SK-N-DZ (cell line): ENCODE measurements at places on chromosomes 13 and 19.

DNA sequence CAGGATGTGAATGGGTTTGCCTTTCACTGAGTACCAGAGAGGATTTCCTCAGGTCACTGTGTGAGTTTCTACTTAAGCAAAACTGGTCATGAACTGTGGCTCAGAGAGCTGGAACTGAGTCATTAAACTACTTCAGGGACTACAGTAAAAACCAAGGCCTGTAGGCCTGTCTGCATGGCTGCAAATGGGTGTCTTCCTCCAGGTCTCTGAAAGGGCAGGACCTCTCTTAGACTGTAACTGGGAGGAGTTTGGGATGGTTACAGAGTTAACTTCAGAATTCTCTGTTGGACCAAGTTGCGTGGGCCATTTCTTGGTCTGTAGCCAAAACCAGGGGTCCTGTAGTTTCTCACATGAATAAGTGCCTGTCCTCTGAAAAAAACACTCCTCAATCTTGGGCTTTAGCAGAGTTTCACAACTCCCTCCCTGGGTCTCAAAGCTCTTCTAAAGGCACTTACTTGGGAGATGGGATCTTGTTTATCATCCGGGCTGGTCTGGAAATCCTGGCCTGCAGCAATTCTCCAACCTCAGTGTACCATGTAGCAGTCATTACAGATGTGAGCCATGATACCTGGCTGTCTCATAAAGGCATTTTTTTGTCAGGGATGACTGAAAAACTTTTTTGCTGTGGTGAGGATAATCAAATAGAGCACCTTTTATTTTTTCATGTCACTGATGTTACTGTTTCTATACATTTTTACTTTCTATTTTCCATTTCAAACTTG, 19.7 kb downstream of the ZNF714 start:
- DNase-seq: no peak

GRCh38 chr19:46599716-46600373, 1.3 kb upstream of the CALM3 start:
- DNase-seq: no peak

GRCh38 chr13:47087841-47088240, 191.0 kb upstream of the HTR2A start:
- DNase-seq: no peak

GRCh38 chr19:4776436-4777211, 14.9 kb upstream of the FEM1A start:
- DNase-seq: no peak

GRCh38 chr19:39304701-39305571, 8.7 kb downstream of the IFNL1 start:
- no peak for DNase-seq

DNA sequence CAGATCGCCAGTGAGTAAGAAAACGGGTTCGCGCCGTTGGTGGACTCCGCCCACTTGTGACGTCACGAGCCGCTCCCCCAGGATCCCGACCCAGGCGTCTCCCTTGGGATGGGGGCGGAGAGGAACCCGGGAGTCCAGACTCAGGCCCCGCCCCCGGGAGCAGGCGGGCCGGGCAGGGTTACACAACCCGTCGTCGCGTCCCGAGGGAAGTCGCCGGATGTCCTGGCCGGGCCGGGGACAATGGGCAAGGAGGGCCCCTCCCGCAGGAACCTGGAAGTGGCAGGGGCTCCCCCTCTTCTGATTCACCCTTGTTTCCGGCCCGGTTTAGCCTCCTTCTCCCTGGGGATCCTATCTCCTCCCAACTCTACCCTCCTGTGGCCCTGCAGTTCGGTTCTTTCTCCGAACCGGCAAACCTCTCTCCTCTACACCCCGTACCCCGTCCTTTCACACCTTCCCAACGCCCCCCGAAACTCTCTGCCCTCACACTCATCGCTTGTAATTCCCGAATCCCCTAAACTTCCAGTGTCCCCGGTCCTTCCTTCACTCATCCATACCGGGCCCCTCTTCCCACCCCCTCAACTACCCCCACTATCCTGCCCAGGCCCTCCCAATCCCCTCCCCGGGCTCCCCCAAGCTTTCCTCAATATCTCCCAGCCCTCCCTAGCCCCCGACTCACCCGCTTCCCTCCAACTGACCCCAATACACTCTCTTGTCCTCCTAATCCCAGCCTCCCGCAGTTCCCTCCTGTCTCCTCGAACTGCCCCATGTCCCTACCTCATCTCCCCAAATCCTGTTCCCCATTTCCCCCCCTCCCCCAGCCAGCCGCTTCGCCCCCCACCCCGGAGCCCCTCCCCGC, 20.0 kb upstream of the ERCC1 start:
- DNase-seq: peak; percentile 85
